Stimulated activated CD8-positive, alpha-beta memory T cell treated with anti-CD3 and anti-CD28 coated beads, Interleukin-2, amount 100 ng/mL, for 1 hour (primary cell): ENCODE measurements at places on chromosomes 3 and 15.

- DNase-seq, result no peak
These were observed 20.1 kb upstream of the SFMBT1 start for GRCh38 chr3:53065841-53066480.

DNA sequence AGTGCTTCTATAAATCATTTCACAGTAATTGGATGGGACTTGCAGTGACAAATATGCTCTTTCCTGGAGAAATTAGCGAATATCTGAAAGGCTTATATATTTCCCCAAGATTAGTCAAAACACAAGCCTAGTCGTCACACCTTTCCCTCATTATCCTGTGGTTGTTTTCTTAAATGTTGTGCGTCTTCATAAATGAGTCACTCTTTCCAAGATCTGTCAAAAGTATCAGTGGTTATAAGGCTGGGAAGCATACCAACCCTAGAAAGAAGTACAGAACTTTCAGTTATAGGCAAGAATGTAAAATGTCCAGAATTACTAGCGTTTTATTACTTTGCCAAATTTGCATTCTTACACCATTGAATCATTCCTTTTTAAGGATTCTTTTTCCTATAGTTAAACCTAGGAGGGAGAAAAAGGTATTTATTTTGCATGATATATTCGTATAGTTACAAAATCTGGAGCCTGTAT lies 33.6 kb downstream of the TMEM212 start:
- DNase-seq, result no peak

DNA sequence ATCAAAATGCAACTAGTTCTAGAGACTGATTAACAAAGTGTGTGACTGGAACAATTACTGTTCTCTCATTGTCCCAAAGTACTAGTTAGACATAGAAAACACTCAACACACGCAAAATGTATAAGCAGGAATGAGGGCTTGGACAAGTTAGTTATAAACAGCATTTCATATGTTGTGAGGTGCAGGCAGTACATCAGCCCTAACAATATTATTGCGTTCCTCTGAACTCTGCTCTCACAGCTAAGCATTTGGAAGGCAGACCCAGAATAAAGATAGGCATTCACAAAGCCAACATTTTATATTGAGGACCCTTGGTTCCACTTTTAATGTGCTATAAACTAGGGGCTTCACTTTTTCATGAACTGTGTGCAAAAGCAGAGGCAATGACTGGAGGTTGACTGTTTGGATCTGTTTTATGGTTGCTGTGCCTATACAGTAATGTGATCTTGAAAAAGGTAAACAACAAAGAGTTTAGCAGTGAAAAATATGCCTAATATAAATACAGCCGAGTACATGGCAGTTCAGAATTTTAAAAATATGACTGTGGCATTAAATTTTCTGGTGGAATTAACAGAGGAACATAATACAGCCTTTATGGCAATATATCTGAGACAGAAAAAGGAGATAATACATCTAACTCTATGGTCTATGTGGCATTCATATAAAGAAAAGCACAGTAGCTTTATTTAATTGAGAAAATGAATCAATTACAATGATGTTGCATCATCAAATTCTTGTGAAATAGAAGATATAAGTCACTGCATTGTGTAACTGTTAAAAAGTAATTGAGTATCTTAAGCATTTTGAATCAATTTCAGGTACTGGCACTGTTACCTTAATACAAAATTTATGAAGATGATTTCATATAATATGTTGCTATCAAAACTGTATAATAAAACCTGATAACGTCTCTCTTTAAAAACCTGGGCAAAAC lies 80.0 kb upstream of the SKOR1 start:
- no peak for DNase-seq

- DNase-seq, result no peak
These were observed 48.5 kb upstream of the XCR1 start for GRCh38 chr3:46075816-46076215.

DNA sequence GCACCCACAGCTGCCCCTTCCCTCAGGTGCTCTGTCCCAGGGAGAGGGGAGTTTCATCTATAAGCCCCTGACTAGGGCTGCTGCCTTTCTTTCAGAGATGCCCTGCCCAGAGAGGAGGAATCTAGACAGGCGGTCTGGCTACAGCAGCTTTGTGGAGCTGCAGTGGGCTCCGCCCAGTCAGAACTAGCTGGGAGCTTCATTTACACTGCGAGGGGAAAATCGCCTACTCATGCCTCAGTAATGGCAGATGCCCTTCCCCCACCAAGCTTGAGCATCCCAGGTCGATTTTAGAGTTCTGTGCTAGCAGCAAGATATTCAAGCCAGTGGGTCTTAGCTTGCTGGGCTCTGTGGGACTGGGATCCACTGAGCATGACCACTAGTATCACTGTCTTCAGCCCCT lies 181.2 kb upstream of the RARB start:
- DNase-seq, result no peak

DNA sequence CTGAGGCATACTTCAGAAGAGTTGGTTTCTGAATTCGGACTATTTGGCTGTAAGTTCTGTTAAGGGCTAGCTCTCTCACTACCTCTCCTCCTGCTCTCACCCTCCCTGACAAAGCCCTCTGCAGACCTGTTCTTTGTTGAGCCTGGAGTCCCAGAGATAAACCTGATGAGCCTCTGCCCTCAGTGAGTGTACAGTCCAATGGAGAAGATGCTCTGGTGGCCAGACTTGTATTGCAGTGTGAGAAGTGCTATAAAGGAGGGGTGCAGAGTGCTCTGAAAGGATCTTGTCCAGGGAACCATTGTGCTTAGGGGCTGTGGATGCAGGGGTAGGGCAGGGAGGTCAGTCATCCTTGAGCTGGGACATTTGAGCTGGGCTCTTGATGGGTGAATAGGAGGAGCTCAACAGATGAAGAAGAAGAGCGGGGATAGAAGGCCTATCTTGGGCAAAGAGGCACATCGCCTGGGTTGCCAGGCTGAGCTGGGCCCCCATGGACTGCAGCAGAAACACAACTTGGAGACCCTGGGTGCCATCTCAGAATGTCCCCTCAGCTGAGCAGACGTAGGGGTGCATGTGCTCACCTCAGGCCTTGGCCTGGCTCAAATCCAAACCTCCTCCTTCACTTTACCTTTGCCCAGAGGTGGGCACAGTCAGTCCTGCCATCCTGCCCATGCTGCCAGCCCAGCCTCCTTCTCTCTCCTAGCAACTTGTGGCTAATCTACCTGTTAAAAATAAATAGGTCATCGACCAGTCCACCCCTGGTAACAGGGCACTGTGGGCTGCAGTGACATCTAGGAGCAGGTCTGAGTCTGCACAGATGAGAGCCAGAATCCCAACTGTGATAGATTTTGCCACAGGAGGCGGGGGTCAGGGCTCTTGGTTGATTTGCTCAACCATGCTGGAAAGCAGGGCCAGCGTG lies 3.3 kb downstream of the CAND2 start:
- no peak for DNase-seq

DNA sequence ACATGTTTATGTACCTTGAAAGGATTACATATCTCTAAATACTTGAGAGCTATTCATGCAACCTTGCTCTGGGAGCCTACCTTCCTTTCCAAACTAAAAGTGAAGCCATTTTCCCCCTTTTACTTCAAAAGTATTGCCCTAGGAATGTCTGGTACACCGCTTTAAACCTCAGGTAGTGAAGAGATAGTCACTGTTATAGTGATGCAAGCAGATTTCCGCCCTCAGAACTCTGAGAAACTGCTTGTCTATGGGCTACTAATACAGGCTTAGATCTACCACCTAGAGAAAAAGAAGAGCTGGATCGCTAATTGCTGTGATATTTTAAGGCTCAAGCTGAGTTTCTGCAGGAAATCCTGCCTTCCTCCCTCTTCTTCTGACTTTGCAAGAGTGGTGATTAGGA lies 78.6 kb downstream of the SEMA6D start:
- DNase-seq, result no peak

GRCh38 chr3:103991-104390 lies 92.6 kb upstream of the CHL1 start:
- DNase-seq, result no peak

DNA sequence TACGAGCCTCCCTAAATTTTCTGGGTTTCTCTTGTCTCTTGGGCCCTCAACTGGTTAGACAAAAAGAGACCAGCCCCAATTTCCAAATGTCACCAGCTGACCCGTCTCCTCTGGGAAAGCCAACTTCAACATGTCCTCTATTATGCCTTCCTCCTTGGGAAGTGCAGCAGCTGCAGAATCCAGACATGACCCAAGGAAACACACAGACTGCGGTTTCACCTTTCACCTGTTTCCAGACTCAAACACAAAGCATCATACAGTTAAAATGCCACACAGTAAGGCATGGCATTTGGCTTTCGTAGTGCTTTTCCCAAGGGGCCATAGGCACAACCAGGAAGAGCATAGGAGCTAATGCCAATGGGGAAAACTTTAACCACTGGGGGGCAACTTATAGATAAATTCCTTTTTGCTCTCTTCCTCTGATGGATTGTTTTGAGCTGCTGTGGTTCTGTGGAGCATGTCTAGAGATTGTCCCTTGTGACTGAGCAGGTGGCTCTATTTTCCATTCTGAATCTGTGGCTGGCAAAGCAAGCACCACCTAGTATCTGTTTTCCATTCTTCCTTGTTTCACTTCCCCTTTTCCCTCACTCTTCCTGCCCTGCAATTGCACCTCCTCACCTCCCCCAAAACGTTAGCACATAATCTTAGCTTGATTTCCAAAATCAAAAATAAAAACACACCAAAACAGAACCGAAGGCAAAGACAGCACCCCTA lies 49.3 kb downstream of the HHLA2 start:
- DNase-seq, result no peak

- no peak for DNase-seq
These were observed 56.0 kb downstream of the KBTBD12 start for GRCh38 chr3:127970966-127971592.

- no peak for DNase-seq
These were observed 52.6 kb downstream of the HMG20A start for GRCh38 chr15:77473328-77473727.

DNA sequence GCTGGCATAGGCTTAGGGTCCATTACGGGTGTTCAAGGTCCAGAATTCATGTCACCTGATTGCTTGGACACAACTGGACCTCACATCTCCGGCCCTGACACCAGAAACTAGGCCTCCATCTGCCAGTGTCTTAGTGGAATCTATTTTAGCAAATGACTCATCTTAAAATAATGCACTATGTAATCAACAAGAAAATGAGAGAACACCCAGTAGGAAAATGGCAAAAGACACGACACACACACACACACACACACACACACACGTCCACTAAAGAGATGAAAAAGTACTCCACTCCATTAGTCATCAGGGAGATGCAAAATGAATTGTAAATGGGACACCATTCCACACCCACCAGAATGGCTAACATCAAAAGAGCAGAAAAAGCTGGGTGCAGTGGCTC lies 11.2 kb downstream of the APBA2 start:
- no peak for DNase-seq

- DNase-seq, result no peak
These were observed 67.2 kb upstream of the TSPAN3 start for GRCh38 chr15:77138167-77138522.

GRCh38 chr3:179973931-179974361 lies 62.8 kb downstream of the PEX5L start:
- no peak for DNase-seq

DNA sequence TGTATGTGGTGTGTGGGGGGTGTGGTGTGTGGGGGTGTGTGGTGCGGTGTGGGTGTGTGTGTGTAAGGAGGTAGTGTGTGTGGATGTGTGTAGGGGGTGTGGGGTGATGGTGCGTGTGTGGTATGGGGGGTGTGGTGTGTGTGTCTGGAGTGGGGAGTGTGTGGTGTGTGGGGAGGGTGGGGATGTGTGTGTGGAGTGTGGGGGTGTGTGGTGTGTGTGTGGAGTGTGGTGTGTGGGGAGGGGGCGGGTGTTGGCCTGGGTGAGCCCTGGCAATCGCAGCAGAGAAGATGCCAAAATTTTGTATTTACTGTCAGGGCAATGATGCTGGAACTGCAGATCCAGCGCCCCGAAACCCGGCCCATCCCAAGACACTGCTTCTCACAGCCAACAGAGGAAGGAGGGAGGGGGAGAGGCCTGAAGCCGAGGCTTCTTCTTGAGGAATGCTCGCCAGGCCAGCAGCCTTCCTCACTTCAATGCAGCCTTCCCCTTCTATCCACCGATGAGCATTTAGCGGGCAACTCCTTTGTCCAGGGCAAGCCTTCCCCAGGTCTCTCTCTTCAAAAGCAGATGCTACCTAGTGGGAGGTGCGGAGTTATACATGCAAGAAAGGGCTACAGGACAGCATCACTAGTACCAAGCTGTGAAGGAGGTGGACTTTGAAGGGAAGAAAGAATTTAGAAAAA lies 11.9 kb upstream of the SRP14 start:
- DNase-seq, result no peak

DNA sequence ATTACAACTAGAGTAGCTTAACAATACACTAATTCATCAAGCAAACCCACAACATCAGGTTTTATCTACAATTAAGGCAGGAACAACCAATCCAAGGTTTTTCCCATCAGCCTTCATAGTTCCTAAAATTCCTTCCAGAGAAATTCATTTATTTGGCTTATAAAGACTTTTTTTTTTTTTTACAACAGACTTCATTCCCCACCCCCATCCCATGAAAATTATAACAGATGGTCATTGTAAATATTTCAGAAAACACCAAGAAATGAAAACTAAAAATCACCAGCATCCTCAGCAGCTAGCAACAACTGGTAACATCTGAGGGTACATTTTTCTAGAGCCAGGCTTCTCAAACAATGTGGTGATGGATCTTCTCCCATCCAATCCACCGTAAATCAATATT lies 11.0 kb downstream of the SH3BP5 start:
- DNase-seq, result no peak

DNA sequence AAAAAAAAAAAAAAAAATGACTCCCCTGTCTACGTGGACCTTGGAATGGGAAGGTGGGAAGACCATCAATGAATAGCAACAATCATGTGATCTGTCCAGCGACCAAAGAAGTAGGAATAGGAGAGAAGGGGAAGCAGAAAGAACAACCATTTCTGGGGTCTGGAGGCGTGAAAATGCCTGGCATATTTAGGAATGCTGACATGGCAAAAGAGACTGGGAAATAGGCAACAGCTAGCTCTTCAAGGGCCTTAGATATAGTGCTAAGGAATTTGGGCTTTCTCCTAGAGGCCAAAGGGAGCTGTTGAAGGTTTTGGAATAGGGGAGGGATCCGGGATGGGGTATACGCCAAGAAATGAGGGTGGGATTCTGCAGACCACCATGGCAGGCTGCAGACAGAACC lies 5.9 kb downstream of the SLC22A13 start:
- no peak for DNase-seq

- no peak for DNase-seq
These were observed 205.3 kb downstream of the NFKBIZ start for GRCh38 chr3:102054543-102055080.

- DNase-seq, result no peak
These were observed 181.7 kb downstream of the BBX start for GRCh38 chr3:107704477-107704876.

GRCh38 chr3:160870327-160870726 lies 114.3 kb downstream of the PPM1L start:
- DNase-seq, result no peak
